ENCODE measurements at places on chromosomes 3 and 15.

DNA sequence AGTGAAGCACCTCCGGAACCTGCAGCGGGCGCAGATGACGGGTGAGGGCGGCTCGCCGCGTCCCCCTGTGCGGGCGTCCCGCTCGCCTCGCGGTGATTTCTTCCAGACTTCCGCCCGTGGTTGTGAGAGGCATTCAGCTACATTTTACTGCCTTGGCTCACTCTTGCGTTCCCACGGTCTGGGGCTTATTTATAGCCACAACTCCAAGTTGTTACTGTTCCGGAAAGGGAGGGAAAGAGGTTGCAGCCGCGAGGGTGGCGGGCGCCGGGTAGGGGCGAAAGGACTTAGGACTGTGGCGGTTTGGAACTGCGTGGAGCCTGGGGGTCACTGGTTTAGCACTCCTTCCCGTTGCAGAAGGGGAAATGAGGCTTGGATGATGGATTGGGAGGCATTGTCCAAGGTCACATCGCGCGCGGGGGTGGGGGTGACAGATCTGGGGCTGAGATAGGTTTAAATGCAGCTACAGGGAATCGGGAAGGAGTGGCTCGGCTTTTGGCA, 1.1 kb downstream of the HES1 start:
- DNase-seq: peak; percentile 90

DNA sequence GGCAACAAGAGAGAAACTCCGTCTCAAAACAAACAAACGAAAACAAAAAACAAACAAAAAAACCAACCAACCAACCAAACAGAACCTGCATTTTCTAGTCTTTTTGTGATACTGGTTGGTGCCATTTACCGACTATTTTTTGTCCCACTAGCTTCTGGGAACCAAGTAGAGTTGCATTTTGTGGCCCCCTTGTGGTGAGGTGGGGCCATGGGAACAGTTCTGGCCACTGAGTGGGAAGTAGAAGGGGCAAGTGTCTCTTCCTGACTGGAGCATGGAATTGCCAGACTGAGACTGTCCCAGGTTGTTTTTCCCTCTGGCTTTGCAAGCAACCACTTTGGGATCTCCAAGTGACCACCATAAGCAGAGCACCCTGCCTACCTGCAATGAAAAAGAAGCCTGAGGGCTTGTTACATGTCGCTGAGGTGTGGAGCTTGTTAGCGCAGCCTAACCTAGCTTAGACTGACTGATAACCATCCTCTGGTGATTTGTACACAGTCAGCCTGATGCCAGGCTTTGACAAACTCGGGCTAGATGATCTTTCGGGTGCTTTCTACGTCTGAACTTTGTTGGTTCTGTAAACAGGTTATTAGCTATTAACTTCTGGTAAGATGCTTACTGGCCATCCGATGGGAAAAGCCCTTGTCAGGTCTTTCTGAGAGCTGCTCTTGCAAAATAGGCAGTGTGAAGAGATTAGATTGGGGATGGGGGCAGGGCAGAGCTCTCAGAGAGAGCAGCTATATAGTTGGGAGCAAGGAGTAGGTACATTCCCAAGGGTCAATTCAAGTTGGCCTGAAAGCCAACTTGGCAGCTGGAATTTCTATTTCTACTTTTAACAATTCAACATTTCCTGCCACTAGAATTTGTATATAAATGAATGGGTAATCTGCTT, 172.2 kb downstream of the SSR3 start:
- DNase-seq: no peak

- DNase-seq: peak; percentile 76
Observed at GRCh38 chr15:77461486-77461885, 40.8 kb downstream of the HMG20A start.

- no peak for DNase-seq
Observed at GRCh38 chr3:33426068-33426467, 14.1 kb downstream of the UBP1 start.

GRCh38 chr3:116836286-116836685, 126.7 kb downstream of the TUSC7 start:
- DNase-seq: no peak

DNA sequence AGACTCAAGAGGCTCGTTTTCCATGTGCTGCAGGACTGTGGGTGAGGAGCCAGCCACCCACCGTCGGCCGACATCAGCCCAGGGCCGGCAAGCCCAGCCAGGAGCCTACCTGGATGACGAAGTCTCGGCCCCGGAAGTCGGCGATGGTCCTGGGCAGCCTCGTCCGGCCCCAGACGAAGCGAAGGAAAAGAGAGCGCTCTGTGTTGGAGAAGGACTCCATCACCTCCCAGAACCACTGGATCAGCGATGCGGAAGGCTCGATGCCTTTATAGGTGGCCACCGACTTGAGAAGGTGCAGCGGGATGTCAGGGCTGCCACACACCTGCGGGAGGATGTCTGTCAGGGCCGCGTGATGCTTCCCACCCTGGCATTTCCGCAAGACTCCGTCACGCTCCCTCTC, 13.8 kb upstream of the OCA2 start:
- no peak for DNase-seq

DNA sequence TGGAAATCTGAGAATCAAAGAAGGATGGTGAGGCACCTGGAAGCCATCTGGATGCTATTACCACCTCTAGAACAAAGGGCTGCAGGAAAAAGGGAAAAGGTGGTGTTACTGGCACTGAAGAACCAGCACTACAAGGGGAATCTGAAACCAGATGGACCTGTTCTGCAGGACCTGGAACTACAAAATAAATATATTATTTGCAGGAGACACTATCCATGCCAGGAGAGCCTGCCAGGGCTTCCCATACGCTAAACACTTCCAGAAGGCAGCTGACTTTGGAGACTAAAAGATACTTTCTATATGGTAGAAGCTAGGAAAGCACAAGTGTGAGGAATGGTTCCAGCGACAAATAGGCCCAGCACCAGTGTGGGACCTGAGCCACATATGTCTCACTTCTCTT, 83.4 kb upstream of the POU1F1 start:
- no peak for DNase-seq

- DNase-seq: no peak
Observed at GRCh38 chr3:169356284-169356955, 307.1 kb downstream of the MECOM start.

GRCh38 chr3:32334675-32335074, 57.0 kb upstream of the CMTM7 start:
- no peak for DNase-seq

- DNase-seq: no peak
Observed at GRCh38 chr15:64781299-64781698, 5.9 kb upstream of the RBPMS2 start.

DNA sequence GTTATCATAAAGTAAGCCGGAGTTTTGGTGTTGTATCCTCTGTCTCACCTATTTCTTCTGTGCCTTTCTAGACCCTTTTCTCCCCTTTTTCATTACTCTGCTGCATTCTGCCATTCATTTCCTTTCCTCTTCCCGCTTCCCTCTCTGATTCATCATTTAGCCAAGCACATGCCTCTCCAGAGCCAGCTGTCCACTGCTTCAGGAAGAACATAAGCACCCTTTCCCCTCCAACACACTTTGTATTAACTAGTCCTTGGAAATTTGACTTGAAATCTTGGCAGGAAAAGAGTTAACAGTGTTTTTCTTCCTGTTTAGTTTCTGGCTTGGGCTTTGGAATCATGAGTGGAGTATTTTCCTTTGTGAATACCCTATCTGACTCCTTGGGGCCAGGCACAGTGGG, 9.7 kb downstream of the APH1B start:
- DNase-seq: peak; percentile 14

DNA sequence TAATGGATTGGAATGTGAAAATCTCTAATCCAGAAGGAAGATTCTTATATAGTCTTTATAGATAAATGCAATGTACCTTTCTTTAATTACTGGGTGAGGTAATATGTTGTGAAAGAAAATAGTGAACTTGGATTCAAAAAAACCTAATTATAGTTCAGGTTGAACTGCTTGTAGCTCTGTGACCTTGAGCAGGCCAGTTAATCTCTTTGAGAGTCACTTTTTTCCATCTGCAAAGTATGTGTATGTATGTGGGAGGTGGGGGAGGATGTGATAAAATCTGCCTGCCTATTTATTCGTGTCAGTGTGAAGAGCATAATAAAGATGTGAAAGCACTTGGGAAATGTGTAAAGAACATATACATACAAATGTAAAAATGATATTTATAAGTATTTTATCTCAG, 34.4 kb downstream of the GLCE start:
- DNase-seq: no peak

GRCh38 chr3:168512802-168513201, 417.1 kb upstream of the GOLIM4 start:
- no peak for DNase-seq

DNA sequence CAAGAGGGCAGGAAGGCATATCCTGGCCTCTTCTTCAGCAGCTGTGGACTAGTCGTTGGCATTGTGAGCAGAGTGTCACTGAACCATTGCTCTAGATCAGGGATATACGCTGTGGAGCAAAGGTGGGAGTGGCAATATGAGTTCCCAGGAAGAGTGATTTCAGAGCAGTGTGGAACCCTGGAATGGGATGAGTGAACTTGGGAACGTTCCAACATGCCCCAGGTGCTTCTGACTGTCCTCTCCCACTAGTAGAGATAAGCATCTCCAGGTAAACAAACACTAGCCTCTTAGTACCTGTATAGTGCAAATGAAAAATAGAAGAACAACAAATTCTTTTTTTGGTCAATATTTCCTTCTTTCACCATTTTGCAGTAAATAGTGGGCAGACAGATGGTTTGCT, 123.6 kb upstream of the VEPH1 start:
- no peak for DNase-seq

- DNase-seq: peak; percentile 60
Observed at GRCh38 chr3:159766563-159767185, 222.0 kb upstream of the IL12A start.

GRCh38 chr3:112084980-112085705, 1.0 kb upstream of the C3orf52 start:
- DNase-seq: no peak

GRCh38 chr3:19457449-19457848, 309.1 kb downstream of the KCNH8 start:
- DNase-seq: no peak

- no peak for DNase-seq
Observed at GRCh38 chr3:170154569-170155143, 26.9 kb downstream of the PHC3 start.

GRCh38 chr15:71899674-71900073, 89.3 kb downstream of the NR2E3 start:
- no peak for DNase-seq

GRCh38 chr15:88242586-88243555, 13.7 kb downstream of the NTRK3 start:
- no peak for DNase-seq

DNA sequence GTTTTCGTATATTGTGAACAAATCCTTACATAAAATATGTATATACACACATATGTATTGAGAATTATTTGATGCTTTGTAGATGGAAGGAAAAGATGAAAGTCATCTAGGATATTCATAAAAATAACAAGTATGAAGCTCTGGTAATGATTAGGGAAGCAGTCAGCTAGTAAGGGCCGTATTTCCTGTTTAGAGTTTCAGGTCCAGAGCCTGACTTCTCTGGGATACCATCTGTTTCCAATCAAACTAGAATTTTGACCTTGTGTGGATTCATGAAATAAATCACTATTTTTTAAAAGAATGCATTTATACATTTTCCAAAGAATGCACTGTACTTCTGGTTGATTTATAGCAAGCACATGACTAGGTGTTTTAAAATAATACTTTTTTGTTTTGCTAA, 156.1 kb upstream of the CGNL1 start:
- DNase-seq: peak; percentile 94

- peak; percentile 48 for DNase-seq
Observed at GRCh38 chr3:184145111-184145524, 10.0 kb downstream of the EIF2B5 start.

DNA sequence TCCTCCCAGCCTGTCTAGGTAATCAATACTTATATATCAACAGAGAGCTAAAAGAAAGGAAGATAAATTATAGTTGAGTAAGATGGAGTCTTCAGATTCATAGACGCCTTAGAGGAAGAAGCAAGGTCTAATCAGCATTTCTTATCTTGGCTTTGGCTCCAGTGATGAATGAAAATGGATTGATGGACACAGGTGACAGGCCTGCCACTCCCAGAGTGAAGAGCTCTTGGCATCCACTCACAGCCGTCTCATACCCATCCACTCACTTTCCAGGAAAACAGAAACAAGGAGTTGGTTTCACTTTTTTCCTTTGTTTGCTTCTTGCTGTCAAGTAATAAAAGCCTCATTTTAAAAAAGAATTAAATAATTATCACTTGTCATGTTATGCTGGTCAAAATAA, 168.2 kb downstream of the MFSD1 start:
- DNase-seq: no peak

Data from AG10803 (cell line).